ENCODE measurements at places on chromosomes 16 and 17.

GRCh38 chr16:76052725-76053124 lies 224.5 kb upstream of the CNTNAP4 start:
- no peaks in the 10 kb centered on the region for H3K4me1 ChIP-seq
- no peak overlapping the region for H3K4me3 ChIP-seq
- no peaks in the 10 kb centered on the region for H3K27me3 ChIP-seq
- H3K27ac ChIP-seq: no peak overlapping the region

GRCh38 chr17:71337938-71338337 lies 782.9 kb upstream of the SOX9 start:
- H3K36me3 ChIP-seq: no peaks in the 10 kb centered on the region
- H3K4me3 ChIP-seq: no peak overlapping the region
- H3K27ac ChIP-seq: no peak overlapping the region
- DNase-seq: no peak

- H3K27ac ChIP-seq: no peak overlapping the region
- H3K4me3 ChIP-seq: no peak overlapping the region
- peaks cover 6% of the 10 kb centered on the region for H3K4me1 ChIP-seq
- no peak for DNase-seq
- H3K36me3 ChIP-seq: peaks cover 34% of the 10 kb centered on the region
These were observed 28.1 kb downstream of the SERPINF1 start for GRCh38 chr17:1789936-1790335.

- no peaks in the 10 kb centered on the region for H3K4me1 ChIP-seq
- DNase-seq: no peak
- H3K27me3 ChIP-seq: no peaks in the 10 kb centered on the region
- H3K27ac ChIP-seq: no peak overlapping the region
- H3K36me3 ChIP-seq: peaks cover 19% of the 10 kb centered on the region
These were observed 8.1 kb downstream of the FASN start for GRCh38 chr17:82089723-82090548.

DNA sequence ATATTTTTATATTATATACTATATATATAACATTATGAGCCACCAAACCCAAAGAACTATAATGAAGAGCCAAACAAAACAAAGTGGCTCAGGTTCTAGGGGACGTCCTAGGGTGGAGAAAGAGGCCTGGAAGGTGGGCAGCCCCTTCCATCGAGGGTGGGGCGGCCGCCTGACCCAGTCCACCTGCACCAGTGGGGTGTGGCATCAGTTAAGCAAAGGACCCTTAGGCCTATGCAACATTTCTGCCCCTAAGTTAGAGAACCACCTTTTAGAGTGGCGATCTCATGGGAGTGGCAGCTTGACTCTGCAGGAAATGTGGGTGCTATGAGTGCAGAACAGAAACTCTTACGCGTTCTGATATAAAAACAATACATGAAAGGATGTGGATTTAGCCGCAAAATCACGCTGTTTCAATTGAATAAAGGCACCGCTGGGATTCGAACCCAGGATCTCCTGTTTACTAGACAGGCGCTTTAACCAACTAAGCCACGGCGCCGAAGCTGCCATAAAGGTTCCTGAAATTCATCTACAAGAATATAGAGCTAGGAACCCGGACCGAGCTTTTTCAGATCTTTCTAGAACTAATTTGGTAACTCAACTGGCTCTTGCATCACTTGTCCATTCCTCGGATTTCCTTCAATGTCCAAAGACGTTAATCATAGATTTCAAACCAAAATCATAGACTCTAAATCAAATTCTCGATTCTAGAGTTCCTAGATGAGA lies 15.6 kb upstream of the AURKB start:
- H3K27me3 ChIP-seq: peaks cover 27% of the 10 kb centered on the region
- H3K27ac ChIP-seq: peak overlapping the region; percentile 98
- DNase-seq: peak; percentile 90
- H3K36me3 ChIP-seq: peaks cover 78% of the 10 kb centered on the region
- H3K4me1 ChIP-seq: peaks cover 71% of the 10 kb centered on the region

- peaks cover 10% of the 10 kb centered on the region for H3K36me3 ChIP-seq
- no peaks in the 10 kb centered on the region for H3K4me1 ChIP-seq
- H3K27me3 ChIP-seq: no peaks in the 10 kb centered on the region
- no peak for DNase-seq
- H3K27ac ChIP-seq: no peak overlapping the region
These were observed 47.0 kb downstream of the SLC7A5 start for GRCh38 chr16:87822108-87822970.

GRCh38 chr16:15970202-15970601 lies 20.8 kb downstream of the ABCC1 start:
- DNase-seq: no peak
- H3K4me3 ChIP-seq: no peak overlapping the region
- H3K27me3 ChIP-seq: no peaks in the 10 kb centered on the region
- no peak overlapping the region for H3K27ac ChIP-seq

GRCh38 chr16:23082161-23082788 lies 67.0 kb downstream of the USP31 start:
- DNase-seq: no peak
- no peak overlapping the region for H3K27ac ChIP-seq
- H3K36me3 ChIP-seq: peaks cover 11% of the 10 kb centered on the region
- no peak overlapping the region for H3K4me3 ChIP-seq
- H3K4me1 ChIP-seq: no peaks in the 10 kb centered on the region
- H3K27me3 ChIP-seq: no peaks in the 10 kb centered on the region

DNA sequence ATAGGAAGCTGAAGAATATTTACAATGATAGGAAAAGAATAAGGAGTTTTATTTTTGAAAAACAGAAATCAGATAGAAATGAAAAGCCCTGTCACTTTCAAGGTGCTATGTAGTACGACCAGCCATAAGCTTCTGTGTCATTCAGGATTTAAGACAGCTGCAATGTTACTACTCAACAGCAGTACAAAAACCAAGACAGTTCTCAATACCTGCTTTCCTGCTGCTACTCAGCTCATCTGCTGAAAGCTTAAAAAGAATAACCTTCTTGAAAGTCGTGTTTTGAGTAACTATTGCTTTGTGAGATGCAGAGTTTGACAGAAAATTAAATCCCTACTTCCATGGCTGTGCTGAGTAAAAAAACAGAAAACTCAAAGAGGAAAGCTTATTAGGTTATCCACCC lies 8.7 kb downstream of the GRB2 start:
- peaks cover 62% of the 10 kb centered on the region for H3K4me1 ChIP-seq
- H3K27me3 ChIP-seq: no peaks in the 10 kb centered on the region
- no peak overlapping the region for H3K4me3 ChIP-seq
- peaks cover 31% of the 10 kb centered on the region for H3K36me3 ChIP-seq

- no peaks in the 10 kb centered on the region for H3K27me3 ChIP-seq
- no peak for DNase-seq
- peaks cover 15% of the 10 kb centered on the region for H3K36me3 ChIP-seq
- peak overlapping the region; percentile 81 for H3K27ac ChIP-seq
These were observed 208.9 kb upstream of the CHMP6 start for GRCh38 chr17:80782536-80783427.

GRCh38 chr17:49915260-49915659 lies 53.7 kb upstream of the DLX4 start:
- no peaks in the 10 kb centered on the region for H3K36me3 ChIP-seq
- H3K4me1 ChIP-seq: peaks cover 4% of the 10 kb centered on the region
- no peak overlapping the region for H3K27ac ChIP-seq
- peaks cover 82% of the 10 kb centered on the region for H3K27me3 ChIP-seq

- no peak overlapping the region for H3K4me3 ChIP-seq
- H3K4me1 ChIP-seq: no peaks in the 10 kb centered on the region
- no peak overlapping the region for H3K27ac ChIP-seq
These were observed 21.2 kb downstream of the MNT start for GRCh38 chr17:2379489-2380225.

All from central memory CD8-positive, alpha-beta T cell (primary cell).